Daoy (cell line): ENCODE measurements at places on chromosomes 16 and 17. TPM values are rescaled to one million over a fixed set of nuclear protein-coding genes. Genes with fewer than 3 reads are reported as not detected.

LRRC75A gene
- total RNA-seq, result 0.97 and 2.6 TPM in 2 replicates

METTL9 gene
- total RNA-seq, result 145 and 146 TPM in 2 replicates

C1QTNF1 gene
- total RNA-seq, result 33.0 and 42.5 TPM in 2 replicates

CCL14 gene
- total RNA-seq, result not detected in 2 replicates

SLC35G6 gene
- 0.06 TPM in 1 of 2 replicates, not detected in the other for total RNA-seq

TBC1D3 gene
- total RNA-seq, result 0.69 and 1.1 TPM in 2 replicates

SPAG5 gene
- 134 and 173 TPM in 2 replicates for total RNA-seq

SLC2A4 gene
- total RNA-seq, result 0.06 TPM in 1 of 2 replicates, not detected in the other

PARD6A gene
- total RNA-seq, result 0.71 and 1.0 TPM in 2 replicates

MEOX1 gene
- 8.6 and 13.1 TPM in 2 replicates for total RNA-seq

HOXB1 gene
- total RNA-seq, result not detected in 2 replicates

SLC16A13 gene
- total RNA-seq, result 0.34 TPM in 1 of 2 replicates, not detected in the other

GSG1L gene
- total RNA-seq, result not detected in 2 replicates

SLC38A8 gene
- total RNA-seq, result not detected in 2 replicates

CCL11 gene
- not detected in 2 replicates for total RNA-seq

AANAT gene
- not detected in 2 replicates for total RNA-seq
